ENCODE measurements at places on chromosomes 2 and 18.

DNA sequence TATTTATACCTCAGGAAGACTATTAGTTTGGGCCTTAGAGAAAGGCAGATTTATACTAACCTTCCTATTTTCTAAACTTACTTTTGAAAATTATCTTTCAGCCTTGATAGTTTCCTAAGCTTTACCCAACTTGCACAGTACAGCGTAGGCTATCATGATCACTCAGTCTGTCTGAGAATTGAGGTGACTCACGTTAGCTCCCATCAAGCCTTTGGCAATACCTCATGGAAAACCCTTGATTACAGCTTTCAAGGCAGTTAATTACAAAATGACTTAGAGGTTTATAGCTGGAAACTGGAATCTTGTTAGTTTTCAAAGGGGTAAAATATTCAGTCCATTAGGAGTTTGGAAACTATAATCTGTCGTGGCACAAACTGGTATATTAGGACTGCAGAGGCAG is 26.4 kb upstream of the ARMC9 start:
- peak; percentile 63 for DNase-seq

- peak; percentile 6 for DNase-seq
These were observed 172.7 kb upstream of the SERPINE2 start for GRCh38 chr2:224211791-224212190.

- no peak for DNase-seq
These were observed 69.1 kb downstream of the PHLPP1 start for GRCh38 chr18:62784338-62784965.

DNA sequence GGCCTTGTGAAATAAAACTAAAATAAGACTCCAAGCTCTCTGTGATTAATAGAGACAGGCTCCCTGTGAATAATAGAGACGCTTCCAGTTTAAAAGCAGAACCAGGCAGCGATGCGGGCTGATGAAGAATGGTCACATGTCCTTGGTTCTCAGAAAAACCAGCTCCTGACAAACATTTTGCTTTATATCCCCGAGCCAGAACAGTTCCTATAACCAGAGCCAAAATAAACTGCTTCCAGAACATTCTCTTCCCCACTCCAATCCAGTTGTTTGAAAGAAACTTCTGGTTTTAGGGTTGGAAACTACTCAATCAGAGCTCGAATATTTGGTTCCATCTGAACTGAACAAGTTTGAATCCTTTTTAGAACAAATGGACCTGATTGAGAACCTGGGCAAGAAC is 213.7 kb downstream of the TSN start:
- DNase-seq: peak; percentile 23

DNA sequence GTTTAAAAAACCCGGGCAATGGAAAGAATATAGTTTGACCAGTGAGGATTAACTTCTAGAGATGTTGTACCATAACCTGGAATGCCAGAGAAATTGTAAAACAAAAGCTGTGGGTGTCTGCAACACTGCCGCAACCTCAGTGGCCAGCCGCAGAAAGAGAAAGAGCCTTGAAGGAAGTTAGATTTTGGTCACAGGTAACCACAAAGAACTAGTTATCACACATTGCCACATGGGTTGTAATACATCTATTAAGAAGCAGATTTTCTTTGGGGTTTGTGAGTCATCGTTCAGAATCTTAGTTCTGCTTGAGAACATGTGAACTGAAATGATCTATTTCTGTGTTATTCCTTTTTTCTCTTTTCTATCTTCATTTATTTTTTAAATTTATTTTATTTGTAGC is 222.9 kb upstream of the AGAP1 start:
- DNase-seq: peak; percentile 76

GRCh38 chr2:109513749-109514588 is 99.8 kb downstream of the SEPTIN10 start:
- peak; percentile 97 for DNase-seq

GRCh38 chr2:66578054-66578686 is 143.2 kb downstream of the MEIS1 start:
- no peak for DNase-seq

DNA sequence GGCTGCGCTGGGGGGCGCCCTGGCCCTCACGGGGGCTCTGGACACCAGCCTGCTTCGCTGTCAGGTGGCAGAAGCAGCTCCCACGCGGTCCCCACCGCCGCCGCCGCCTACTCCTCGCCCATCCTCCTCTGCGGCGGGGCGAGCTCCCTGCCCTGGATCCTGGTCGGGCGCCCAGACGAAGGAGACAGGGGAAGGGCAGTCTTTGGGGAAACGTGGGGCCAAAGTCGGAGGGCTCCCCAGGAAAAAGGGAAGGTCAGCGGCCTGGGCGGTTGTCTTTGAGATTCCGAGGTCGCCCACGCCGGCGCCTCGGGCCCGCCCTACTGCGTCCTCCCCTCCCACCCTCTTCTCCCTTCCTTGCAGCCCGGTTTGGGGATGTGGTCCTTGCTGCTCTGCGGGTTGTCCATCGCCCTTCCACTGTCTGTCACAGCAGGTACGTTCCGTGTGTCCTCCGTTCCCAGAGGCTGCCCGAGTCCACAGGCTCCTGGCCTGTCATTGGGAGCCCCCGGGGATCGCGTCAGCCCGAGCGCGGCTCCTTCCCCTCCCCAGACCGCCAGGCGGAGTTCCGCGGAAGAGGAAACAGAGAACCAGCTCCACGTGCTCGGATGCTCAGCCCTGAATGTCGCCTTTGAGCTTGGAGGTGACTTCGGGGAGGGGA is 800 bp downstream of the IL1RL2 start:
- peak; percentile 81 for DNase-seq

DNA sequence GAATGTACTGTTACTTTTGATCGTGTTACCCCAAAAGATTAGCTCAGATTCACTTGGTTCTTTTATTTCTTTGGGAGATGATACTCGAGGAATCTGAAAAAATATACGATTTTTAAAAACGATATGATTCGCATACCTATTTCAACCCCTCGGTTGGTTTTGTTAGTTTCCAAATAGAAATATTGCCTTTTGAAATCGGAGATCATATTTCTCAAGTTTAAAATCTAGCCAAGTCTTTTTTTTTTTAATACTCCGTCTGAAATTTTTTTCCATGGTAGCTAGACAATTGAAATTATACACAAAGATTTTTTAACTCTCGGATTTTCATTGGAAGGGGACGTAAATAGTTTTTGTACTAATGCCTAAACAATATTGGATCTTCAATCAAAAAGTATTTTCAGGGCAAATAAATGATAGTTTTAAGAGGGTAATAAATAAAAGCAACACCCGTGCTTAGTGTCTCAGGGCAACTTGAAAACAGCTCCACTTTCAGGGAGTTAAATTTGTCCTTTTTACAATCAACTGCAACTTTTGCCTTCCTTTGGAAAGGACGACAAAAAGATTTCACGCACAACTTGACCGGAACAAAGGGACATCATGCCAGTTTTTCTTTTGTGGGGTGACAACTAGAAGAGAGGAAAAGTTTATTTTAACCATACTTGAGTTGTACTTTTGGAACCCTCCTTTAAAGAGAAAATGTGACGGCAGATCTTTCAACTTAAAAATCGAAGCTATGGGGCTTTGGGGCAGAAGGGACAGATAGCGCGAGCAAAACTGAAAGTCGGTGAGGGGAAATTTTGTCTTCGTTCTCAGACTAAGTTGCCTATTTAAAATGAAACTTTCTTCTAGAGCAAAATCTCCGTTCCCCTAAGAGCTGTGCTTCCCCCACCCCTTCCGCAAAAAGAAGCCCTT is 5.8 kb upstream of the ONECUT2 start:
- no peak for DNase-seq

DNA sequence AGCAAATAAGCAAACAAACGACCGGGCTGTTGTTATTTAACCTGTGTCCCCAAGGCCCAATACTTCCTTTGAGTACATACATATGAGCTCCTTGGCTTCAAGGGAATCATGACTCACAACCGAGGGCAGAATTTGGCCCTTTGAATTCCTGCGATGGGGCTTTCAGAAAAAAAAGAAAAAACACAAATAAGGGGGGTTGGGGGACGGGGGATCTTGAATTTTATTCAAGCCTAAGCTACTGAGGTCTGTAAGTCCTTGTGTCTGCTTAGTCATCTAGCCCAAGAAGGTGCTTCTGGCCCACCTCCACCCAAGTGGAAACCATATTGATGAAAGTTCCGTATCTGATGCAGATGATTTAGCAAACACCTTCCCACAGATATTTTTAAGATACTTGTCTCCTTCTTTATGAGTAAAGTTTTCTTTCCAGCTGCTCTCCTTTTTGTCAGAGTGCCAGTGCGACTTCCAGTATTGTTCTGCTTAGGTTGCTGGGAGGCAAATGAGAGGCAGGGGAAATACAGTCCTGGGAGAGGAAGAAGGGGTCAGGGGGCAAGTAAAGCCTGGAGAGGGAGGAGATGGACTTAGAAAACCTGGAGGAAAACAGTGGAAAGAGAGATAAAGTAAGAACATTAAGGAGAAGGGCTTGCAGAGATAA is 169.6 kb downstream of the ZEB2 start:
- peak; percentile 23 for DNase-seq

DNA sequence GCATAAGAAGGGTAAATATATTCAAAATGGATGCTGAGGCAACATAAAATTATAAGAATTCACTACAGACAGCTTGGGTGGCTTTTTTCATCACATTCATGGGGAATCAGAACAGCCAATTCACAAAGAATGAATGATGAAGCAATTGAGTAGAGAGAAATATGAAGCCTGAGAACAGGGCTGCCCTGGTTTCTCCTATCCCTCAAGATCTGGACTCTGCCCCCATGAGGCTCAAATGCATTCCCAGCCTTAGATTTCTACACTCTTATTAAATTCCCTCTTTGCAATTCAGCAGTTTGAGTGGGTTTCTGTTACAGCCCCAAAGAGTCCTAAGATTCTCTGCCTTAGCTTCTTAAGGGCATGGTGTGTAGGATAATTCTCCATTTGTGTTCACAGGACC is 172.5 kb downstream of the MAIP1 start:
- peak; percentile 67 for DNase-seq

DNA sequence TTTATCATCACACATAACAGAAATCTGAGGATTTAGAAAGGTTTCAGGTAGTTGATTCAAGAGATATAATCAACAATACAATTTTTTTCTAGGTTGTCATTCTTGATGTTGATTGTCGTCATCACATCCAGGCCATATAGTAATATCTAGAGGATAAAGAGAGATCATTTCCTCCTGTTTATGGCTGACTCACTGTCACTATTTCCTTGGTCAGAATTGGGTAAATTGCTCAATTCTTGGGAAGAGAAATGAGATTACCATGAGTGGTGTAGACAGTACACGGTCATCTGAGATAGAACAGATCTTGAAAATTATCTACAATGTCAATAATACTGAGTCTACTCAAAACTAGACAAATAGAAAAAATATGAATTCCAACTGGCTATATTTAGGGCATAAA is 78.8 kb downstream of the ZNF804A start:
- no peak for DNase-seq

- DNase-seq: peak; percentile 30
These were observed 1.9 kb downstream of the MAP4K3 start for GRCh38 chr2:39435234-39435633.

DNA sequence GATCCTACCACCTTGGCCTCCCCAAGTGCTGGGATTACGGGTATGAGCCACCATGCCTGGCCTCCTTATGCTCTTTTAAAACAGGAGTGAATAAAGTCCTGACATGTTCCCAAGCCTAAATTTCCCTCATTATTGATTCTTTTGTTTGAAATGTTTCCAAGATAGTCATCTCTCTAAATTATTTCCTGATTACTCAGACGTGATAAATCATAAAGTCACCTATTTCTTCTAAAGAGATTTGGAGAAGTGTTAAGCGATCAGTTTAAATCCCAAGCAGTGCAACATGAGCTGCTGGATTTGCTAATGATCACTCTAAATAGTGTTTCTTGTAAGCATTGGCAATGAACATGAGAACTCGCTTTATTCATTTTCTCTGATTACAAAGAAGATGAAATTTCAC is 51.8 kb downstream of the PMAIP1 start:
- DNase-seq: no peak

- peak; percentile 37 for DNase-seq
These were observed 25.5 kb downstream of the ITPRID2 start for GRCh38 chr2:181916726-181917718.

GRCh38 chr2:66849153-66849755 is 414.3 kb downstream of the MEIS1 start:
- DNase-seq: no peak

DNA sequence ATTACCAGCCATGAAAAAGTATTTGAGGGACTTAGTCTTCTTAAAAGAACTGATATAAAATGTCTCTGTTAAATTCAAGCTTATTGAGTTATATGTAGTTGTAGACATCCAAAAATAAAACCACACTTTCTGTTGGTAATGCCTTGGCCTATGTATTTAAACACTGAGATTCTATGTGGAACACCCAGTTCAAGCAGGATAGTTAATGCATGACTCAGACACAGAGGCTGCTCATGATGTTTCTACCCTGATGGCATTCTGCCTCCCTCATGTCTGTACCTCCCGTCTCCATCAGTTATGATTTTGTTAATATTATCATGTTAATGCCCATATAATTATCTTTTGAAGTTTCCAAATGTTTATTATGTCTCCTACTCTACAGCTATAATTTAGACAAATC is 164.5 kb downstream of the XIRP2 start:
- peak; percentile 53 for DNase-seq

DNA sequence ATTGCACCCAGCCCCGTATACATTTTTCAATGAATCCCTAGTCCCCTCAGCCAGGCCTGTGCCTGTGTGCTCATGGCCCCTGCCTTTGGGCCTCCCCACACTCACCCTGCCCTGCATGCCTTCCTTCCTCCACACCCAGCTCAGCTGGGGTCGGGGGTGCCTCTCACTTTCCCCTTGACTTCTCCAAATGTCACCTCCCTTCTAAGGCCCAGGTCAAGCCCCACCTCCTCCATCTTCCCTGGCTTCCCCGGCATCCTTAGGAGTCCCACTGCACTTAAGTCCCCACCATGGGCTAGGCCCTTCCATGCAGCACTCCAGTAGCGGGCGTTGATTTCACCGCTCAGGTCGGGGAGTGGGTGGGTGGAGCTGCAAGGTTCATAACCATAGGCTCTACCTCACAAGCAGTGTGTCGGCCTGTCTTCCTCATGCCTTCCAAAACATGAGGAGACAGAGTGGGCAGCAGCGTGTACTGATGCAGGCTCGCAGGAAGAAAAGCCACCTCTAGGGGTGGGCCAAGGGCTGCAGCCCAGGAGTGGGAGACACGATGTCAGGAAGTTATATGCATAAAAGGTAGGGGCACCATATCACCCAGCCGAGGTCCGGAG is 47.7 kb downstream of the DNMT3A start:
- no peak for DNase-seq

GRCh38 chr18:14939141-14939540 is 191.2 kb downstream of the ANKRD30B start:
- DNase-seq: no peak

DNA sequence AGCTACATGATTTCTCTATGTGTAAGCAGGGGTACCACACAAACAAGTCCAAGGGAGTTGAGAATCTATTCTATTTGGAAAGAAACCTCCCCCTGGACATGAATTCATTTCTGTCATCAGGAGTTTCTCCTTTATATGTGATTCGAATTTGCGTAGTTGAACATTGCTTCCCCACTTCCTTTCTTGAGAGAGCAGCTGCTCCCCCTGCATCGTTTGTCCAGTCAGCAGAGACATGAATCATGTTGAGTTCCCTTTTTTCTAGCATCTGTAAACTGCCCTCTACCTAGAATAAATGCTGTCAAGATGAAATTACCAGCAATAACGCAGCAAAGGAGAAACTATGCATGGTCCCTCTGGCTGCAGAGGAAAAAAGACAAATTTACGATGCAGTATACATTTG is 73.8 kb downstream of the KIF5C start:
- no peak for DNase-seq
